Esophagus squamous epithelium (tissue), 5 donors: ENCODE measurements at places on chromosomes 7 and 10. TPM values are rescaled to one million over a fixed set of nuclear protein-coding genes. Genes with fewer than 3 reads are reported as not detected.

DNA sequence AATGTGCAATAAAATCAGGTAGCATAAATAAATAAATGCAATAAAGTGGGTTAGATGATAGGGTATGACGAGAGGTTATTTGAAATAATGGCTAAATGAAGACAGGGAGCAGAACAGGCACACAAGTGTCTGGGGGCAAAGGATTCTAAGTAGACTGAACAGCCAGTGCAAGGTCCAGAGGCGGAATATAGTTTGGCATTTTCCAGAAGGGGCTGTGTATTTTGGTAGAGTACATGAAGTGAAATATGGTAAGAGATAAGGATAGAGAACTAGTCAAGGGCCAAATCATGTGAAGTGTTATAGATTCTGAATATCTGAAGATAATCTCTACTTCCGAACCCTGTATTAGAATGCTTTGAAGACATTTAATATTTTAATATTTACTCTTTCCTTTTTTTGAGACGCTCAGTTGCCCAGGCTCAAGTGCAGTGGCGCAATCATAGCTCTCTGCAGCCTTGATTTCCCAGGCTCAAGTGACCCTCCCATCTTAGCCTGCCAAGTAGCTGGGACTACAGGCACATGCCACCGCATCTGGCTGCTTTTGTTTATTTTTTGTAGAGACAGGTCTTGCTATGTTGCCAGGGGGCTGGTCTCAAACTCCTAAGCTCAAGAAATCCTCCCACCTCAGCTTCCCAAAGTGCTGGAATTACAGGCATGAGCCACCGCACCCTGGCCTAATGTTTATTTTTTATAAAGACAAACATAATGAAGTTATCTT is 44.4 kb upstream of the CD36 start:
- no peaks in the 10 kb centered on the region for H3K27me3 ChIP-seq
- DNase-seq = no peak
- no peaks in the 10 kb centered on the region for H3K4me1 ChIP-seq
- H3K4me3 ChIP-seq = no peak overlapping the region
- H3K36me3 ChIP-seq = no peaks in the 10 kb centered on the region
- H3K27ac ChIP-seq = no peak overlapping the region

- no peaks in the 10 kb centered on the region for H3K4me1 ChIP-seq
- H3K27ac ChIP-seq = no peak overlapping the region
- H3K4me3 ChIP-seq = no peak overlapping the region
- no peaks in the 10 kb centered on the region for H3K27me3 ChIP-seq
- DNase-seq = no peak
- no peaks in the 10 kb centered on the region for H3K36me3 ChIP-seq
Measured at GRCh38 chr7:45328403-45328981, 170.9 kb downstream of the RAMP3 start.

GRCh38 chr7:90736316-90736715 is 140.2 kb downstream of the CDK14 start:
- no peak for DNase-seq
- no peaks in the 10 kb centered on the region for H3K27me3 ChIP-seq
- no peaks in the 10 kb centered on the region for H3K4me1 ChIP-seq
- no peak overlapping the region for H3K4me3 ChIP-seq

The NEUROD6 gene
- not detected for total RNA-seq

DNA sequence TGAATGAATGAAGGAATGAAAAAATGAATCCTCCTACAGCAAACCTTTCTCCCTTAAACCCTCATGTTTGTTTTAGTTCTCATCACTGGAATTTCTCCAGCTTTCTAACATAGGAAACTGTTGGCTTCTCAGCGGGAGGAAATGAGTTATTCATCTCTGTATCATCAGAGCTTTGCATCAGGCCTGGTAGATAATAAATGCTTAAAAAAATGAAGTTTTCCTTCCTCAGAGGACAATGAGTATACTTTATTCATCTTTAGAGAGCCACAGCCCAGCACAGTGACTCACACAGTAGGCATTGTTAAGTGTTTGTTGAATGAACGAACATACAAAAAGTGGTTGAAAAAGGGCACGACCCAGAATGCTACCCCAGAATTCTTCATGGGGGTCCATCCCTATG is 62.6 kb downstream of the COL13A1 start:
- H3K27me3 ChIP-seq = no peaks in the 10 kb centered on the region
- peaks cover 89% of the 10 kb centered on the region for H3K4me1 ChIP-seq
- H3K36me3 ChIP-seq = no peaks in the 10 kb centered on the region
- DNase-seq = no peak
- H3K4me3 ChIP-seq = no peak overlapping the region

- DNase-seq = no peak
- H3K4me1 ChIP-seq = no peaks in the 10 kb centered on the region
- no peak overlapping the region for H3K27ac ChIP-seq
- no peak overlapping the region for H3K4me3 ChIP-seq
- H3K36me3 ChIP-seq = no peaks in the 10 kb centered on the region
- no peaks in the 10 kb centered on the region for H3K27me3 ChIP-seq
Measured at GRCh38 chr7:71752171-71752935, 620.4 kb downstream of the GALNT17 start.

The MMD2 gene
- not detected for total RNA-seq

DNA sequence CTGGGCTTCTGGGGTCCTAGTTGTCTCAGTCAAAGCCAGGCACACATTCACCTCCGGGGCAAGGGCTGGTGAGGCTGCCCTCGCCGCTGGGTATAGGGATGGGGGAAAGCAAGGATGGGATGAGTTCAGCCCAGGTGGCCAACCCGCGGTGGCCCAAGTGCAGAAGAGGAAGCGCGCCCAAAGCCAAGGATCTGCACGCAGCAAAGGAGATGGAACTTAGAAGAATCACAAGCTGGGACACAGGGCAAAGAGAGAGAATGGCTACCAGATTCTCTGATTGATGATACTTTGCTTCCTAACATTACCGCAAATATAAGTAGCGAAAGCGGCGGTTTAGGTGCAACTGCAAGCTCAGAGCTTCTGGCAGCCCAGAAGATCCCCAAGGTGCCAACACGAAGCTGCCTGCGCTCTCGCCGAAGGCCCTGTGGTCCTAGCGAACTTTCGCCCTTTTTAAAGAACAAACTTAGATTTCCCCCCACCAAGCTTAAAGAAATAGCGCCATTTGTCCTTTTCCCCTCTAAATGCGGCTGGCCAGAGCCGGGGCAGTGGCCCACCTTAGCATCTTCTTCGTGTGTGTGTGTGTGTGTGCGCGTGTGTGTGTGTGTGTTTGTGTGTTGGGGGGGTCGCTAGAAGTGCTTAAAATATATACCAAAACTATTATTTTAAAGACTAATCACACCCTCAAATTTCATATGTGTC is 927 bp upstream of the MKX start:
- H3K4me1 ChIP-seq = peaks cover 55% of the 10 kb centered on the region
- no peaks in the 10 kb centered on the region for H3K36me3 ChIP-seq
- H3K27me3 ChIP-seq = peaks cover 14% of the 10 kb centered on the region
- H3K27ac ChIP-seq = no peak overlapping the region

The GOLGA7B gene
- 3.3 TPM for total RNA-seq
